Nucleus accumbens (tissue), 56 donors: ENCODE measurements at places on chromosomes 1 and 21.
A peak's percentile ranks its signal among the peaks of the same experiment; 100 is the strongest.

GRCh38 chr1:67372898-67373297 lies 57.3 kb downstream of the SERBP1 start:
- no peak for DNase-seq

DNA sequence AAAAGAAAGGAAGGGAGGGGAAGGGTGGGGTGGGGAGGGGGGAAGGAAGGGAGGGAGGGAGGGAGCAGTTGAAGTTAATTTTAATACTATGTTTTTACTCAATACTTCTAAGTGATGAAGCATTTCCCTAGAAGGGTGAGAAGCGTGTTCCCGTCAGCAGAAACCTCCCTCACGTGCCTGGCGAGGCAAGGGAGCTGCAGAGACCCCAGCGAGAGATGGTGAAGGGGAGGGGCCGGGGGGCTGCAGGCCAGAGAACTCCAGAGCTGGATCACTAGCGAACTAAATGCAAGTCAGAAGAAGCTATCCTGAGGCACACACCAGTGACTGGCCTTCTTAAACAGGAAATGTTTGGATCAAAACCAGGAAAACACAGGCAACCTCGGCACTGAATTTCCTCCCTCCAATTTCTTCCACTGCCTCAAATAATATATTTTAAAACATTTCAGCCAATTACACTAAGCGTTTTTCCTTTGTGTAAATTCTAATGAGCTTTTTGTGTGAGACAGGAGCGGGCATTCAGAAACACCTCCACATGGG lies 18.0 kb downstream of the WDR4 start:
- DNase-seq = no peak

GRCh38 chr1:72557446-72558049 lies 275.2 kb upstream of the NEGR1 start:
- DNase-seq = no peak

DNA sequence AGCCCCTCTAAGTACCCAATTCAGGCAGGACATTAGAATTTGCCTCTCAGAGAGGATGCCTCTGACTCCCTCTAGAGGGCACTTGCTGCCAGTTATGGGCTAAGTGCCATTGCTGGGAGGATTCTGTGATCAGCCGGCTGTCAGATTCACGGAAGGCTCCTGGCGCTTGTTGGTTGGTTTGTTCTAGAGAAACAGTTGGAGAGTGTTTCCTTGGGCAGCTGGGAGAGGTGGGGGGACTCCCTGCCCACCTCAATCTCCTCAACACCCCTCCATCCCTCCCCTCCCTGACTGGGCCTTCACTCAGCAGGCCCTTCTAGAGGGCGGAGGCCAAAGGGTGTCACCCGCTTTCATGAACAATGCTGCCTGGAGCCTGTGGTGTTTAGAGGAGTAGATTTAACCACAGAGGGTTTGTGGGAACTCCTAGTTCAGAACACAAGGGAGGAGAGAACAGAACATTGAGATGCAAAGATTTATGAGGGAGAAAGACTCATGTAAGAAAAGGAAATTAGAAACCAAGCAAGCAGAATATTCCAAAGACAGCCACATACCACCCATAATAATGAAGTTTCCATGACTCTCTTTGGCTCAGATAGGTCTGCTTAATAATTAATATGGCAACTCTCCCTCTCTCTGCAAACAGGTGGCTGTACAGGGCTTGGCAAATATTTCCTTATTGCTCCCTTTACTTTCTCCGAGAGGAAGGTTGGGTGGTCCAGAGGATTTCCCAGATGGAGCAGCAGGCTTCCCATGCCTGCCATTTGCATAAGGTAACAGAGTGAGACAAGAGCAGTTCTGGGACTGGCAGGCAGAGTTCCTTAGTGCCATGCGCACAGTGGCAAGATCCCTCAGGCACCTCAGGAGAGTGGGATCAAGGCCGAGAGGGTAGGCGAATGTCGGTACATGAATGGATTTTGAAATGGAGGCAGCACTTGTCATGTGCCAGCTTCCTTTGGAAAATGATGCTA lies 30.0 kb upstream of the ACP6 start:
- peak; percentile 53 for DNase-seq

DNA sequence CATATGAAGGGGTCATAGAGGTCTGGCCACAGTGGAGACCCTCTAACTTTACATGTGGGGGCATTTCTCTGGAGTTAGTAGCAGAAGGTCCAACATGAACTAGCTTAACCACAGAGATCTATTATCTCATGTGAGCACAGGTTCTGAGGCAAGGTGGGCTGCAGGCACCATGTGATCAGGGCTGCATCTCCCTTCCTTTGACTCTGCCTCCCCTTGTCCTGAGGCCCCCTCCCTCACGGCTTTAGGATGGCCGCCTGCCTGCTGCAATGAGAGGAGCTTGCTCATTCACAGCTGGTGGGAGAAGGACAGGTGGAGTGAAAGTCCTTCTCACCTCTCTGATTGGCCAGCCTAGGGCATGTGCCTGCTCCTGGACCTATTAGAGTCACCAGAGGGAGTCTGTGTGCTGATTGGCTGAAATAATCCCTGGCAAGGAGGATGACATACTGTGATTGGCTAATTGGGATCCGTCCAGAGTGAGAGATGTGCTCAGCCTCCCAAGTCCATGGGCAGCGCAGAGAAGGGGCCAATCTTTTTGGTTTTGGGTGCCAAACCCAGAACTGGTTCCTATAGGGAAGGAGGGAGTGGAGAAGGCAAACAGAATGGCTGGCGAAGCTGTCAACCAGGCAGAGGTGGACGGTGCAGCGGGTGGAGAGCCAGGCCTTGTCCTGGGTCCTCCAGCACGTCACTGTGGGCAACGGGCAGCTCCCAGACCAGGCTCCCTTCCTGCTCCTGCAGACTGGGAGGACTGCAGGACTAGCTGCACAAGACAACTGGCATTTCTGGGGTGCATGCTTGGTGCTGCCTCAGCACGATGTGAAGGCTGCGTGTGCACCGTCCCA lies 39.4 kb upstream of the C1orf174 start:
- DNase-seq = no peak

DNA sequence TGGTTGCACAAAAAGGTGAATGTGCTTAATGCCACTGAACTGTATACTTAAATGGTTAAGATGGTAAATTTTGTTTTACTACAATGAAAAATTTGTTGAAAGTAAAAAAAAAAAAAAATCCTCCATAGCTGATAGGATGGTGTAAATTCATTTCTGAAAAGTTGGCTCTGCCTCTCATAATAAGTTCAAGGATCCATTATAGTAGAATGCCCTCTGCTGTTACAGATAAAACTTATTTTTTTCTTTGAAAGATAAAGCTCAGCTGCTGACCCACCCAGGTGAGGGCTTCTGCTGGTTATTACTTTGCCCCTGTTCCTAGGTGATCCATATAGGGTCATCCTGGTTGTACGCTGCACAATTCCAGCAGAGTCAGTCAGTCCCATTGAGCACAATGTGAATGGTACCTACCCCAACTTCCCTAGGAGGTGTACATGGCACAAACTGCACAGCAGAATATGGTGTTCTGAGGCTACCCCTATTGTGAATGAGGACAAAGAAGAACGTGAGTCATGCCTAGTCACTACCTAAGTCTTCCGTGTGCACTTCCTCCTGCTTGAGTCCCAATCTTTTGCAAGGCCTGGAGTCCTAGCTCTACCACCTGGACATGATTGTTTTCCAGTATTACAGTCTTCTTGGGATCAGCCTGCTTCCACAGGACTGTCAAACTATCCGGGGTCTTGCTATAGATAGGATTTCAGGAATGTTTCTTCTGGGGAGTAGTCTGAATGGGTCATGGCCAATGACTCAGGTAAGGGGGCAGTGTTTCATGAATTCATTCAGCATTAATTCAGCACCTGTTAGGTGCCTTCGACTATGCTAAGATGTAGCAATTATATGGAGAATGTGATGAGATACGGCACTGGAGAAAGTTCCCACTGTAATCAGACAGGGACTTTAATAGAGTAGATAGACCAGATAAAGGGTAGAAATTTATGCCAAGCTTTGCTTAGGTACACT lies 20.8 kb upstream of the CD5L start:
- no peak for DNase-seq
